ENCODE measurements at places on chromosomes 5 and 9.

DNA sequence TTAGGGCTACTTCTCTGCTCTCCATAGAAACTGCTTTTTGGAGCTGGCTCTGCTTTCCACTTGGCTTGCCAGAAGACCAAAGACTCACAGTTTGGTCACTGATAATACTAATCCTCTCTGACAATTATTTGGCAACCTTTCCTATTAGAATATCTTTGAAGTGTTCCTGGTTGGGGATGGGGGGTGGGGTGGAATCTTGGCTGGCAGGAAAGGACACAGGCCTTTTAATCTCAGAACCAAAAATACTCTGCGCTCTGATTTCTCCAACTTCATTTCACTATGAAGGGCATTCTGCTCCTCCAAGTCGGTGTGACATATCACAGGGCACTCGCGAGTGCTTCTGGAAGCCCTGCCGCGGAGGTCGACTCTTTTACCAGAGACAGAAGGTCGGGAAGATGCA is 1329.0 kb upstream of the WWC1 start:
- no peak for DNase-seq

DNA sequence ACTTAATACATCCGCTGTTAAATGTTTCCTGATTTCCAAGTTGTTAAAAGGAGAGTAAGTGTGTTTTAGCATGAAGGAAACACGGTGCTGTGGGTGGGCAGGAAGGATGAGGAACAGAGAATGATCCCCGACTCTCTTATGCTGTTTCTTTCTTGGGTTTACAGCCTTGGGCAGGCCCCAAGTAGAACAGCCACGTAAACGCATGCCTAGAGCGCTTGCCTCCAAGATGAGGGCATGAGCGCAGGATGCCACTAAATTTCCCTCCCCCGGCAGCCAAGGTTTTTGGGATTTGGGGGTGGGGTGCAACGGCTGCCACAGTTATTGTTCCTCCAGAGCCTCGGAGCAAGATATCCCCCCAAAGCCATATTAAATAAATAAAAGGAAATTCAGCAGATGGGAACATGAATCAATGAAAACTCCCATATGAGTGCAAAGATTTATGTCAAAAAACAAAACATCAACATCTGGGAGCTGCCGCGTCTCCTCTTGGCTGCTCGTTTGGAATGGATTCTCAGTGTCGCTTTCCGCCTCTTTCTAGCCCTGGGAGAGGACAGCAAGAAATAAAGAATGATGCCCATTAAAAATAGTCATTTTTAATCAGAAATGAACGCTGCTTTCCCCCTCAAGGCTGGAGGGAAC is 10.0 kb upstream of the DELE1 start:
- DNase-seq: no peak

DNA sequence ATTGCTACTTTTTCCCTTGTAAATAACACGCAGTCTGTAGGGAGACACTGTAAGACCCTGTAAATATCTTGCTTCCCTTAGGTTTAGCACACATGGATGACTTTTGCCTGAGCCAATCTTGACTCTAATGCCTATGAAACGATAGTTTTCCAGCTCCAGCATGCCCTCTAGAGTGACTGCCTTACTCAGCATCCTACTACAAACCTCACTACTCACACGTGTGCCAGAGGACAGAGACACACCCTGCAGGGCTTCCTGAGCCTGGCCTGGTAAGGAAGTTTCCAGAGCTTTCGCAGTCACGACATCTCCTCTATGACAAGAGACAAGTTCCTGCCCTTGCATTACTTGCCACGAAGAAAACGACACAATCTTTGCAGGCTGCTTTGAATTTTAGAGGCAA is 138.1 kb downstream of the ATPSCKMT start:
- DNase-seq: peak; percentile 11

DNA sequence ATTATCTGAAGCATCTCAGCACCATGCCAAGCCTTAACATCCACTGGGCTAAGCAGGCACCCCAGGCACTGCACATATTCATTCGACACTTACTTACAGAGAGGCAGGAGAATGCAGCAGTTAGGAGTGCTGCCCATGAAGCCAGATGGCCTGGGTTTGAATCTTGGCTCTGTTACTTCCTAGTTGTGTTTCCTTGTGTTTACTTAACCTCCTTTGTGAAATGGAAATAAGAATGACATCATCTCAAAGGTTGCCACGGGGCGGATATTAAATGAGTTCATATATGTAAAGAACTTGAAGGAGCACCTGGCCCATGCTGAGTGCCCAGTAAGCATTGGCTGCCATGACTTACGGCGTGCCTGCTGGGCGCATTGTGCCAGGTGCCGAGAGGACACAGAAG is 565.2 kb downstream of the CDK5RAP2 start:
- no peak for DNase-seq

DNA sequence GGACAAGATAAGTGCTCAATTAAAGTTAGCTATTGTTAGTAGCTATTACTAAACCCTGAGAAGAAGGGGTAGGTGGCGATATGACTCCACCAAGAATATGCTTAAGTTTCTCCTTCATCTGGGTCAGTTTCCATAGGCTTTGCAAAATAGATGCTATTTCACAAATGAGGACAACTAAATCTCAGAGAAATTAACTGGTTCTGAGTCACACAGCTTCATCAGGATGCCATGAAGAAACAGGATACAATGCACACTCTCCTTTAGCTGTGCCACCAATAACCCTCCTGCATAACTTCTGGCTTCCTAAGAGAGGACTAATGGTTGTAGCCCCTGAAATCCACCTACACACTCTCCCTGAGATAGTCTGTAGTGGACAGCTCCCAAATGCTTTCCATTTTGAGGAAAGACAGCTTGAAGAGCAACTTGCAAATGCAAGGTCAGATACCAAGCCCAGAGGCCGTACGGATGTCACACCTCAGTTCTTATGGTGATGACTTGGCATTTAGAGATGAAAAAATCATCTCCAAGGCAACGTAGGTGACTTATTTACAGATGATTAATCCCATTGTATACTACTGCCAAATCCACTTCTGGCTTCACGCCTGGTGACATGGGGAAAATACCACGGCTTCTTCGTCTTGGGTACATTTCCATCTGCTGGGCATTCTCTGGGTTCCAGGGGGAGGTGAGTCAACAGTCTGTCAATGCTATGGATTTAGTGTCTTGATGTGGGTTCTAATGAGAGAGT is 251.4 kb upstream of the IL12B start:
- peak; percentile 21 for DNase-seq

DNA sequence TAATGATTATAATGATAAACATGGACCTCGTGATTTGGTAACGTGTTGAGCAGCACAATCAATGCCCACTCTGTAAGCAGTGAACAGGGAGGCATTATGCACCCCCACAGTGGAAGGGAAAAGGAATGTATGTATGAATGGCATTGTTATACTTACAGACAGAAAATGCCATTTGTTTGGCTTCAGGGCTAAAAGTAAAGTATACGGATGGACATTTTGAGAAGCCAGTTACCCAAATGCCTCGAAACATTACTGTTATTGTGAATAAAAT is 260.2 kb upstream of the PPP1R2B start:
- no peak for DNase-seq

GRCh38 chr9:71446106-71446472 is 322.2 kb downstream of the CEMIP2 start:
- no peak for DNase-seq

DNA sequence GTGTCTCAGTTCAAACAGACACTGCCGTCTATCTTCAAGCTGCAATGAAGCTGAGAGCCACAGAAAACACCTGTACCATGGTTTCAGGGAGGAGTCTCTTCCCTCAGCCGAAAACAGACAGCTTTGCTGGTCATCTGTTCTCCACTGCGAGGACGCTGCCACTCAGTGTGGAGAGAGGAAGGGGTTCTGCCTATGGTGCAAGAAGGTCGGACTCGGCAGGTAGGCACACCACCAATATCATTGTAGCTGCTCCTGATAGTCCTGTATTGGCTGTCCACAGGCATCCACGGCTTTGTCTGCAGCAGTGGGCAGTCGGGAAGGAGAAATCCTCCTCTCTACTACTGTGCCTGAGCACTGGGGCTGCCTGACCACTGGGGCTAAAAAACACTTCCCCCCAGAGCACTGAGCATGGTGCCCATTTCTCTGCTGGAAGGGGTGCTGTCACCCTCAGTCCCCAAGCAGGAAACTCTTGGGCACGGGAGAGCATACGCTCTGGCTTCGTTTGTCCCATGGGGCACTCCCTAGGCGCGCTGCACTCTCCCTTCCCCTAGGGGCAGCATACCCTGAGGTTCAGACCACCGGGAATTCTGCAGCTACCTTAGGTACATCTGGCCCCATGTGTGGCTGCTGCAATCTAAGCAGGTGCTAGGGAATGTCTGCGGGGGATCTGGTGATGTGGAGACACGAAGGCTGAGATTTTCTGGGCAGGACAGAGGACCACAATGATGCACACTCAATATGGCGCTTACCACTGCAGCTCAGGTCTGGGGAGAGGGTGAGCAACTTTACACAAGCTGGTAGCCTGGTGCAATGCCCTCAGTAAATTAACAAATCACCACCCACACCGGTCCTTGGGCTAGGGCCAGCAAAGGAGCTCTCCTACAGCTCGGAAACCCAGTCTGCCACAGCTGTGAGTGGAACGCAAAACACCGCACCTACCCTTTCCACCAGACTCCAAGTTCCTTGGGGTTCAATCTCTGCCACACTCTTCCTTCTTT is 880.9 kb upstream of the SEMA6A start:
- no peak for DNase-seq

GRCh38 chr9:81534138-81534875 is 155.0 kb downstream of the TLE1 start:
- no peak for DNase-seq

DNA sequence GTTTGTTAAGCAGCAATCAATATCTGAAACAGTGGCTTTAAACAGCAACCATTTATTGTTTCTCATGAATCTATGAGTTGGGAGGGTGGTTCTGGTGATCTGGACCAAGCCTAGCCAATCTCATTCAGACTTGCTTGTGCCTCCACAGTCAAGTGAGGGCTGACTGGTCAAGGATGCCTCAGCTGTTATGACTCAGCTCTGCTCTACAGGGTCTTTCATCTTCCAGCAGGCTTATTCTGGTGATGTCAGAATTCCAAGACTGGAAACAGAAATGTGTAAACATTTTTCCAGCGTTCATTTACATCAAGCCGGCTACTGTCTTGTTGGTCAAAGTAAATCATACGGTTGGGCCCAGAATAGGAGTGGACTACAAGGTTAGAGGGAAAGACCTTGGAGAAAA is 2.5 kb upstream of the PIP5K1B start:
- no peak for DNase-seq

GRCh38 chr5:143066556-143067281 is 296.5 kb downstream of the ARHGAP26 start:
- DNase-seq: no peak

DNA sequence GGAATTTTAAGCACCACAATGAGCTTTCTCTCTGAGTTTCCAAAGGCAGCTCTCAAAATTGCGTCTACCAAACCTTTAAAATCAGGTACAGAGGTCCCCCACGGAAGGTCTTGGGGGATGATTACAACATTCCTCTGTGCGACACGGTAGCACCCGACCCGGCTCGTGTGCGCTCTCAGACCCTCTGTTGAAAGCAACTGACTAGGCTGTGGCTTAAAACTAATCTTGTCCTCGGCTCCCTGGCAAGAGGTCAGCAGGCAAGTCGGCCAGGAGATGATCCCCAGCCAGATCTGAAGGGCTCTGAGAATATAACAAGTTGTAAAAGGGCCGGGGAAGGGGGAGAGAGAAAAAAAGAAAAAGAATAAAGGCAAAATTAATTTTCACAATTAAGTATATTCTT is 92.6 kb upstream of the LMX1B start:
- no peak for DNase-seq

- DNase-seq: no peak
These were observed 43.1 kb upstream of the RXRA start for GRCh38 chr9:134283111-134283515.

GRCh38 chr5:169223595-169223953 is 77.4 kb downstream of the SLIT3 start:
- DNase-seq: no peak

GRCh38 chr5:172920447-172920849 is 38.8 kb upstream of the RPL26L1 start:
- peak; percentile 71 for DNase-seq

DNA sequence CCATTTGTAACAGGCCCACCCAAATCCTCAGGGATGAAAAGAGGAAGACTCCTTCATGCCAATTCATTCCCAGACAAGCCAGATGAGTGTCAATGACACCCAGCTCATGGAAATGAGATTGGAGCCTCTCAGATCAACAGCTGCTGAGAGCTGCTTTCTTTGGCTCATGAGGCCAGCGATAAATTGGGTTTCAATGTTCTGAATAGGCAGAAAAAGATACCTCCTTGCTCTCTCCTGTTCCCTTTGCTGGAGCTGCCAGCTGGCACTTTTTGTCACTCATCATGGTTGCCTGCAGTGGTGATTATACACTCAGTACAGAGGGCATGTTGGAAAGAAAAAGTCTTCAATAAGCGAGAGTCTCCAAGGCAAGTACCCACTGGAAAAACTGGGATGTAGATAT is 47.1 kb downstream of the SH3RF2 start:
- DNase-seq: no peak

- no peak for DNase-seq
These were observed 8.8 kb upstream of the SCGB3A1 start for GRCh38 chr5:180599981-180600553.

- DNase-seq: no peak
These were observed 10.4 kb downstream of the FCN2 start for GRCh38 chr9:134891053-134891452.

GRCh38 chr9:90881648-90882047 is 80.0 kb downstream of the SYK start:
- no peak for DNase-seq

- DNase-seq: no peak
These were observed 174.3 kb downstream of the EFNA5 start for GRCh38 chr5:107496466-107496865.

- peak; percentile 9 for DNase-seq
These were observed 2216.6 kb upstream of the WWC1 start for GRCh38 chr5:166074582-166075481.

DNA sequence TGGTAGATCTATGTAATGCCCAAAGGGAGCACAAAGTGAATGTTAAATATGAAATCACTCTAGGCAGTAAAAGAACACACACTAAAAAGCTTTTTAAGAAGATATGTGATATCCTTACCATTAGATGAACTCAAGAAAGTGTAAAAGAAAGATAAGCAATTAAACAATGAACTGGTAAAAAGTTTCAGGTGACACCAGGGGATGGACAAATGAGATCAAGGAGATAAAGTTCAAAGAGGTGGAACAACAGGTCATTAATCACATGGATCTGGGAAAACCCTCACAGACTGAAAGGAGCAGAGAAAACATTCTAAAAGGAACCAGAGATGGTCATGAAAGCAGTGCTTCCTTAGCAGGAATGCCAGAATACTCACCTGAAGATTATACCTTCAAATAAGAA is 40.7 kb downstream of the LHFPL2 start:
- no peak for DNase-seq

GRCh38 chr9:15491950-15492349 is 18.8 kb downstream of the PSIP1 start:
- no peak for DNase-seq

GRCh38 chr5:169374111-169374510 is 73.2 kb upstream of the SLIT3 start:
- no peak for DNase-seq

All from NCI-H460 (cell line).